Effector memory CD4-positive, alpha-beta T cell (primary cell): ENCODE measurements at places on chromosomes 13 and 19.

GRCh38 chr13:85492283-85492682 lies 306.9 kb downstream of the SLITRK6 start:
- no peak for DNase-seq

- DNase-seq: no peak
Measured at GRCh38 chr19:53897459-53897858, 11.6 kb upstream of the CACNG7 start.

DNA sequence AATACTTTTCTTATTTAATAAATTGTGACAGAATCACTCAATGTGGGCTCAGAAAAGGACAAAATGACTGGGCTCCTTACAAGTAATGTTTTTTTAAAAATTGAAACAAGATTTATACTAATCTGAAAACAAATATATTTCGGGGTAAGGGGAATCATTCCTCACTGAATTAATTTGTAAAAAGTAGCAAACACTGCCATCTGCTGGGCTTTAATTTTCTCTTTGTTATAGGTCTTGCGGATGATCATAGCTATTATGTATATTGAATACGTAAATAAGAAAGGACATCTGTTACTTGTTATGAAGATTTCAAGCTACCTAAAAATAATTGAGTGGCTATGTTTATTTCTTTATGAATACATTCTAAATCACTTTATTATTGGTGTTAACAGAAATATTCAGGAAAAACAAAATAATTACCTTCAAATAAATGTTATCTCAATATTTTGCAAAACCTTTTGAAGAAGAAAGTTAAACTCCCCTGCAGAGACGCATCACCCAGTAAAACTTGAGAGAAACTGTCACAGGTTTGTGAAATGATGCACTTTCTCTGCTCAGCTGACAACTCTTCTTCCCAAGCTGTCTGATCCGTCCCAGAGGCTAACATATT lies 17.8 kb upstream of the ENOX1 start:
- no peak for DNase-seq

DNA sequence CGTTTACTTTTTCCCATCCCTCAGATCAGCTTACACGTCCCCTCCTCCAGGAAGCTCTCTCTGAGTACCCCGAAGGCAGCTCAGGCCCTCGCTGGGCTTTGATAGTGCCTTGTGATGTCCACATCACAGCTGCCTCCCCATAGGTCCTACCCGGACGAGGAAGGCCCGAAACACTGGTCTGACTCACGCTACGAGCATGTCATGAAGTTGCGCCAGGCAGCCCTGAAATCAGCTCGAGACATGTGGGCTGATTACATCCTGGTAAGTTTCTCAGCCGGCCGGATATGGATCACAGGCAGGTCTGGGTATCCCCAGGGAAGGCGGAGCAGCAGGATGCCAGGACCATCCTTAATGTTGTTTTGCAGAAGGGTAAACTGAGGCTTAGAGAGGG lies 4.8 kb downstream of the COLGALT1 start:
- no peak for DNase-seq

GRCh38 chr13:97279913-97280312 lies 57.8 kb downstream of the MBNL2 start:
- DNase-seq: no peak

DNA sequence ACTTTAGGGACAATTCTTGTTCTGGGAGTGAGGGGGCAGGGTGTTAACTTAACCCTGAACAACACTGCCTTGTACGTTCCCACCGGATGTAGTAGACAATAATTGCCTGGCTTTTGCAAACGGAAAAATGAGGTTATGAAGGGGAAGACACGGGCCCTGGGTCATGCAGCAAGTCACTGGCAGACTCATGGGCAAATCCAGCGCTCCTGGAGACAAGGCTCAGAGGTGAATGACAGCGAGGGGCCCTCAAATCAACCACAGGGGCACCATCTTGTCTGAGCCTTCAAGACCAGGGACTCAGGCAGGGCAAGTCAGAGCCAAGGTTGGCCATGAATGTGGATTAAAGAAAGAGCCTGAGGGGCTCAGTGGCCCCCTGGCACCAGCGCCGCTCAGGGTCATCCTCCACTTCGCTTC lies 2.8 kb downstream of the RASA3 start:
- no peak for DNase-seq

- no peak for DNase-seq
Measured at GRCh38 chr13:80550971-80551441, 210.1 kb upstream of the SPRY2 start.

DNA sequence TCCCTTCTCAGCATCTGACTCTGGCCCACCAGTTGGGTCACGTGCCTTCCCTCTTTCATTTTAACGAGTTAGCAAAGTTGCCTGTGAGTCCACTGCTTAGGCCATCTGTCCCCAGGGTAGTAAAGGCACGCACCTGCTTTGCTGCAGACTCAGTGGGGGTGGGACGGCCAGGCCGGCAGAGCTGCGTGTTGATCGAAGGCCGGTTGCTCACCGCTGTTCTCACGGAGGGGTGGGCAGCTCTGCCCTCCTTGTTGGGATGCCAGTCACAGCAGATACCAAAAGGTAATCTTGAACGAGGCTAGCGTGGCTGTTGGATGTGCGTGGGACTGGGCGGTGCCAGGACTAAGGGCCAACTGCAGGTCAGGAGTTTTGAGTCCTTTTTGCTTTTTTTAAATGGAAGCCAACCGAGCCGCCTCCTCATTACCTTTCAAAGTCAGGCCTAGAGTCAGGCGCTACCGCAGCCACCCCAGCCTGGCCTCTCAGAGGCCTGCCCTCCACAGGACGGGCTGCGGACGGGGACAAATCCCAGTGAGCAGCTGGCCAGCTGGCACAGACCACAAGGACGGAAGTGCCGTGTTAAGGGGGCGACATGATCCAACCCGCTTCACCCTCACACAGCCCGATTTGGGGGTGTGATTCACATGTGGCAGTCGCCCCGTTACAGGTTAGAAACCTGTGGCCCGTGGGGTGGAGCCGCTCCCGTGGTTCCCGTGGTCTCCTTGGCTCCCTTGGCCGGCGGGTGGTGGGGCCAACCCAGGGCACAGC lies 20.6 kb downstream of the ADPRHL1 start:
- no peak for DNase-seq

- no peak for DNase-seq
Measured at GRCh38 chr13:43929947-43930346, 50.2 kb downstream of the LACC1 start.

DNA sequence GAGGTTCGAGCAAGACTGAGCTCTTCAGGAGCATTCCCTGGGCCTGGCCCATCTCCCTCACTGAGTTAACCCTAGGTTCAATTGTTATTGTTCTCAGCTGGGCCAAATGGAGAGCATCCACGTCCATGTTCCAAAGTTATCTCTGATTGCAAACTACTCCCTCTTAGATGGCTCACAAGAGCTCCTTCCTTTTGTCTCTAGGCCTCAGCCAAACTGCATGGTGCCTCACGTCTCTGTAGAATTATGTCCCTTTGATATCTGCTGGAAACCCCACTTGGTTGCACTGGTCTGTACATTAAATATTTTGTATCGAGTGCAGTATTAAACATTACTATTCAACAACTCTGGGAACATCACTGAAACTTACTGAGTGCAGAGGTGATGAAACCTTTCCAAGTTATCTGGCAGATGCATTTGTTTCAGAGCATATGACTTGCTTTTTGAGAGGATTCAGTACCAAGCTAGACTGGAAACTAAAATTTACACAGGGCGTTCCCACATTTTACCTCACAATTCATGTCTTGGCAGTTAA lies 38.1 kb downstream of the DOCK9 start:
- no peak for DNase-seq

GRCh38 chr13:56317841-56318240 lies 822.9 kb upstream of the PRR20A start:
- no peak for DNase-seq

DNA sequence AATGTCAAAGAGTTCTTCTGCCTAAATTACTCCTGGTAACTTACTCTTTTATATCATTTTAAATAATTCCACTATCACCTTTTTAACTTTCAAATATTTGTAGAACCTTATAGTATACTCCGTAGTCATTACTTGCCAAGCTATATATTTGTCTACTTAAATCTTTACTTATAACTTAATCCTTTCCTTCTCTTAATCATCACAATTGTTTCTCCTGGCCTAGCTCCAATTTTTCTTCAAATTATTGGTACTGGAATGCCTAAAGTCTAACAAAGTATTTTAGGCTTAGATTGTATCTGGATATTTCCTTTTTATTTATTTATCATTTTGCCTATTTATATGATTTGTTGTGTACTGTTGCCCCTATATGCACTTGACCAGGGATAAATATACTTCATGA lies 109.5 kb downstream of the MZT1 start:
- no peak for DNase-seq

DNA sequence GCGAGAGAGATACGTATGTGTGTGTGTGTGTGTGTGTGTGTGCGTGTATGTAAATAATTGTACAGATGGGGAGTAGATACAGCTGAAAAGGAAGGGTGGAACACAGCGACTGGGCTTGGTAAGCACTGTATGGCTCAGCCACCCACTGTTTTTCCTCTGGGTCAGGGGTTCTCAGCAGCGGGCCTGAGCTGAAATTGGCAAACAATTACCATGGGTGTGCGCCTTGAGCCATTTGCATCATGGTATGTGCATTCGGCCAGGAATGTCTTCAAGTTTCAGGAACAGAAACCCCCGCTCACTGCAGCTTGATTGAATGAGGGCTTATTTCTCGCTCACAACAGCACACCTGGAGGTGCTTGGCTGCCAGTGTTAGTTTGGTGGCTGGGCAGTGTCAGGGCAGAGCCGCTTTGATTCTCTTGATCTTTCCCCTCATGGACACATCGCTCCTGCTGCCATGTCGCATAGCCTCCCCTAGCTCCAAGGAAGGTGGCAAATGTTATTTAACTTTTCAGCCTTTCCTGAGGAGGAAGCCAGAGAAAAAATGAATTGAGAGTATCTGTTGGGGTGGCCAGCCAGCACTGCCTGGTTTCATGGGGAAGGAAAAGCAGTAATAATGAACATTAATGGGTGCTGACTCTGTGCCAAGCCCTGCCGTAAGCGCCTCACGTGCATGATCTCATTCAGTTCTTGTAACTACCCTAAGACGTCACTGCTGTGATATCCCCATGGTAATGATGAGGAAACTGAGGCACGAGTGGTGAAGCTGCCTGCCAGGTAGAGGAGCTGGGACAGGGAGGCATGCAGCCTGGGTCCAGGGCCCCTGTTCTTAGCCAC lies 126.9 kb downstream of the SIPA1L3 start:
- DNase-seq: no peak

- no peak for DNase-seq
Measured at GRCh38 chr13:76711550-76712182, 174.5 kb downstream of the KCTD12 start.

- no peak for DNase-seq
Measured at GRCh38 chr13:74464670-74465069, 330.5 kb upstream of the KLF12 start.

- DNase-seq: no peak
Measured at GRCh38 chr19:39307046-39307821, 11.0 kb downstream of the IFNL1 start.

GRCh38 chr13:89783221-89783755 lies 1564.2 kb upstream of the MIR17HG start:
- DNase-seq: no peak

- DNase-seq: no peak
Measured at GRCh38 chr19:41844601-41845000, at the start of gene LYPD4. Gene LYPD4, minus strand, starts transcription at chr19:41844683. Its CDS starts 5,398 bp downstream, at chr19:41839285.

GRCh38 chr13:44713788-44714469 lies 137.8 kb upstream of the TSC22D1 start:
- DNase-seq: no peak

DNA sequence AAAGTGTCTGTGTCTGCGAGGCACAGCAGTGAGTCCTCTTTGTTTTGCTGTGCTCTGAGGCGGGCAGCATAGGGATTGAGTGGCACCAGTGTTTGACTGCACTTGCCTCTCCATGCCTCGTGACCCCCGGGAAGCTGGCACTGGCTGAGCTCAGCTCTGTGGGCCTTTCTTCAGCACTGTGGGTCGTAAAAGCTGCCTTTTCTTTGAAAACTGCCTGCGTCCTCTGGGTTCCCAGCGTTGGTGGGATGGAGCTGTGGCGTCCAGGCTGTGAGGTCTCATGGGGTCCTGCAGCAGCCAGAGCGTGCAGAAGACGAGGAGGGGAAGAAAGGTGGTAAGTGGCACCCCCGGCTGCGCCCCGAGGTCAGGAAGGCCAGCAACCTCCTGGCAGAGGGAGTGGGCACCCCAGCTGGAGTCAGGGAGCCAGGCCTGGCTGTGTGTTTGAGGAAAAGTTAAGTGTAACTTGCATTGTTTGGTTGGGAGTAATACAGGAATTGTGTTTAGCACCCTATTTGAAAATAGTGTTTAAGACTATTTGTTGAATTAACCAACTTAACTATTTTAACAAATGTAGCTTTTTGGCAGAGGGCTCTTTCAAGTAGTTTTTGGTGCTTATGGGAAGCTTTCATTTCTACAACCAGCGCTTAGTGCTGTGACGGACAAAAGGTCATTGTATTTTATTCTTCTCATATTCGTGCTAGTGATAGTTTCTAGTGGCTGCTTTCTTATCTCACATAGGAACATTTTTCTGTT lies 79.3 kb upstream of the TEX29 start:
- DNase-seq: no peak

- peak; percentile 91 for DNase-seq
Measured at GRCh38 chr13:45367358-45367757, 26.4 kb upstream of the TPT1 start.

DNA sequence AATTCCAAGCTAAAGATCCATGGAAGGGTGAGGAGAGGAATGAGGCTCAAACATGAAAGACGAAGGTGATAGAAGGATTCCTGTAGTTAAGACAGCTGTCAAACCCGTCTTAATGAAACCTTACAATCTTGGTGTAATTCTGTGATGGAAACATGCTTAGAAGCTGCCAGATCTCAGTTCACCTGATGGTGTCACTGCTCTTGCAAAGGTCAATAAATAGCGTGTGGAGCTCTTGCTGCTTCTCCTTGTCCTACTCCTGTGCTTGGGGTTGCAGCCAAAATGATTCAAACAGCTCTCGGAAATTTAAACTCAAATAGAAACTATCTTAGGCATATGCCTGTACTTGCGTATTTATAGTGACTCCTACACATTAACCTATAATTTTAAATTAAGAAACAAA lies 1705.0 kb downstream of the OLFM4 start:
- no peak for DNase-seq

DNA sequence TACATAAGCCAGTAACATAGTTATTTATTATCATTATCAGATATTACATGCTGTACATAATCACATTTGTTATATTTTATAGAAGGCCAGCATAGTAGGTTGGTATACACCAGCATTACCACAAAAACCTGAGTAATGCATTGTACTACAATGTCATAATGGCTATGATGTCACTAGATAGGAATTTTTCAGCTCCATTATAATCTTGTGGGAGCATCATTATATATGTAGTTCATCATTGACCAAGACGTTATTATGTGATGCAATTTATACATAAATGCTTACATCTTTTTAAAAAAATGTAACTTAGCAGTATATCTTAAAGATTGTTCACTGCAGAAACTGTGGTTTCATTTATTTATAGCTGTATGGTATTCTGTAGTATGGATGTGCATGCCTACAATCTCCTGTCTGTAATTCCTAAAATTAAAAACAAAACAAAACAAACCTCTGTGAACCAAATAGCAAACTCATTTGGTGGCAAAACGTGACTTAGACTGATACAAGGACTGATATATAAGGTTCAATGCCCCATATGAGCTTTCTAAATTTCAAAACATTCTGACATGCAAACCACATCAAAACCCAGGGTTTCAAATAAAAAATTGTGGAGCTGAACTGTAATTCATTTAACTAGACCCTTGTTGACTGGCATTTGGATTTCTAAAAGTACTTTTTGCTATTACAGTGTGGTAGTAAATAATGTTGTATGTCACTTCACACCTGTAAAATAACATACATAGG lies 250.9 kb downstream of the DLEU7 start:
- DNase-seq: no peak

GRCh38 chr19:14070268-14071050 lies 2.1 kb upstream of the MISP3 start:
- DNase-seq: no peak
